Activated gamma-delta T cell treated with Interleukin-2 at 50 U/mL for 16 hours (primary cell): ENCODE measurements at places on chromosomes 3 and 15.

- DNase-seq = no peak
Observed at GRCh38 chr3:112685420-112685819, 44.5 kb upstream of the CCDC80 start.

- DNase-seq = no peak
Observed at GRCh38 chr3:64267721-64268604, 42.7 kb upstream of the PRICKLE2 start.

- no peak for DNase-seq
Observed at GRCh38 chr3:188594139-188594538, 440.2 kb downstream of the LPP start.

DNA sequence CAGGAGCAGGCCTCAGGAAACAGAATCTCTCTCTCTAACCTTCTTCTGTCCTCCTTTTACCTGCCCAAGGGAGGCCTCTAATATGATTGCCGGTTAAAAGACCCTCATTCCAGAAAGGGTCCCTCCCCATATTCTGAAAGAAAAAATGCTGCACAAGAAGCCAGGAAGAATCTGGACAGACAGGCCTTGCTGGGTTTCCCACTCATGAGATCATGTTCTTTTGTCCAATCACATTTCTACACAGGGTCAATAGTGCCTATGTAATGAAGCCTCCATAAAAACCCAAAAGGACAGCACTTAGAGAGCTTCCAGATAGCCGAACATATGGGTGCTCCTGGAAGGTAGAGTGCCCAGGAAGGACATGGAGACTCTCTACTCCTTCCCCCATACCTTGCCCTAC, 146.0 kb downstream of the MYO9A start:
- DNase-seq = no peak
